ENCODE measurements at places on chromosomes 6 and 20.

DNA sequence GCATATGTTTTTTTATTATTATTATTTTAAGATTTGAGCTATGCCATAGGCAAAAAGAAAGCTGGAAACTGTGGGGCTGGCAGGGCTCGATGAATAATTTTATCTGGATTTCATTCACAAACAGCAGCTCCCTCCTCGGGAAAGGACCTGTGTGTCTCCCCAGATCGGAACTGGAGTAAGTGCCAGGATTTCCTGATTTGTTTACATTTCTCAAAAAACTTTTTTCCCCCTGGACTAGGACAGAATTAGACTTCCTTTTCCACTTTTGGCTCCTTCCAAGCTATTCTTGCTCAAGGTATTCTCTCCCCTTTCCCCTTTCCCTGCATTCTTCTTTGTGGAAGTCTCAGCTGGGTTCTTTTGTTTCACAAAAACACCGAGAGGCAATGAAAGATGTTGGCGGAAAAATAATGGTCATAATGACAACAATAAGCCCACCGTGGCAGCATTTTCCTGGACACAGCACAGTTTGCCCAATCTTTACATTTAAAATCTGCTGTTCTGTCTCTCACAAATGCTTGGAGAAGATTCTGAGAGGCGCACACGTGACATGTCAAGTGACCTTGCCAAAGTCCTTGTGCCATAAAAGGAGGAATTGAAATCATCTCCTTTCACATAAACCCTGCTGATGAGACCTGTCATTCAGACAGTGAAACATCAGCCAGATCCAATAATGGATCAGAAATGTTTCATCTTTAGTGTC, 85.8 kb upstream of the PREP start:
- DNase-seq = no peak

GRCh38 chr6:146679386-146679785, 80.6 kb downstream of the ADGB start:
- DNase-seq = no peak

GRCh38 chr6:97765461-97765860, 482.4 kb upstream of the MMS22L start:
- no peak for DNase-seq

- DNase-seq = no peak
Observed at GRCh38 chr6:8181951-8182845, 79.8 kb upstream of the EEF1E1 start.

- no peak for DNase-seq
Observed at GRCh38 chr6:15796844-15797243, 134.0 kb upstream of the DTNBP1 start.

GRCh38 chr6:8192067-8192466, 89.7 kb upstream of the EEF1E1 start:
- DNase-seq = no peak

- no peak for DNase-seq
Observed at GRCh38 chr6:152368751-152369624, 268.2 kb downstream of the SYNE1 start.

DNA sequence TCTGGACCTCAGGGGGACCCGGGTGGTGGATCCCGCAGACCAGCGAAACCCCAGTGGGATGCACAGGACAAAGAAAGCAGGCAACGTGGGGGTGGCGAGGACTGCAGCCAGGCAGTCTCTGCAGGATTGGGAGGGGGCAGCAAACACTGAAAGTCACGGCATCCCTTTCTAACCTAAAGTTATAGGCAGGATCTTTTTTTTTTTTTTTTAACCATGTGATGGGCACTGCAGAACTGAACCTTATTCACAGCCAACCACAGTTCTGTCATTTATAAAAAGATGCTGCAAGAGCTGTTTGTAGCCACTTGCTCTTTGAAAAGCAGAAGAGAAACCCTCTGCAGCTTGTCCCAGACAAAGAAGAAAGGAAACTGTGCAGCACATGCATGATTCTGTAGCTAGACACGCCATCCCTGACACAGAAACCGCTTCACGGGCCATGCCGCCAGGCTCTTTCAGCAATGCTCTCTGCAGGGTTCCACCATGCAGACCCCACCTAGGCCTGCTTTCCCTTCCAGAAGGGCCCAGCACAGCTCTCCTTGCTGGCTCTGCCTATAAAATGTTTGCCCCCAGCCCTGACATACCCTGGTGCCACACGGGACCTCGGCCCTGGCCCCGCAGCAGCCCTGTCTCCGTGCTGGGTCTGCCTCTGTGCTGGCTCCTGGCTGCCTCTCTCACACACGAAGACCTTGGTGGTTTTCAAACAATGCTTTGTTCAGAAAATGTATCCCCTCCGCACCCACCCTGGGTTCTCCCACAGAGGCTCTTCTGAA, 70.8 kb downstream of the PYGB start:
- DNase-seq = no peak

DNA sequence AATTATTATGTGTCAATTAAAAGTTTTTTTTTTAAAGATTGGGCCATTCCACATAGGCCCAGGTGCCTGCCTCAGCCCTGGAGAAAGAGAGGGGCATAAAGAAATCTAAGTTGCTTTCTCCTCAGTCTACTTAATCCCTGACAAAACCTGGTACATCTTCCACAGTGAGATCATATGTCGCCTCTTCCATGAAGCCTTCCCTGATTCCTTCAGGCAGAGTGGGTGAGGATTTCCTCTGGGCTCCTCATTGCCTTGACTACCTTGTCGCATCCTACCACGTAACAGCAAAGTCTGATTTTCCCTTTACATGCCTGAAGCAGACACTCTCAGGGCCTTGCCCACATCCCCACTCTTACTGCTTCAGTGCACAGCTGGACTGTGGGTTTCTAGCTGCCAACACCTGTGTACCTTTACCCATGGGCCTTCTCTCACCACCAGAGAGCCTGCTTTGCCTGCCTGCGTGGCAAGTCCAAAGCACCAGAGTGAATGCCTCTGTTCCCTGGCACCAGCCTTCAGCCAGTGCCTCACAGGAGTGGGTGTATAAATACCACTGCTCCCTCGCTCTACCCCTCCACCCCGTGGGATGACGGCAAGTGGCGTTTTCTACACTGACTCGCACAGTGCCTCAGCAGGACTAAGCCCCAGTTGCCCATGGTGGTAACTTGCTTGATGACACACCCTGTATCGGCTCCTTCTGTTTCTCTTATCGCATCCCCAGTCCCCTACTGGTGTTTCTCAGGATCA, 68.0 kb downstream of the EYA2 start:
- DNase-seq = no peak
